ENCODE measurements at places on chromosomes 7 and 10.

GRCh38 chr7:134191876-134192275 lies 64.7 kb downstream of the LRGUK start:
- DNase-seq, result no peak

GRCh38 chr7:117134889-117135552 lies 181.7 kb downstream of the ST7 start:
- DNase-seq, result no peak

- no peak for DNase-seq
Measured at GRCh38 chr10:22518167-22518724, 172.9 kb downstream of the SPAG6 start.

GRCh38 chr7:5692845-5693278 lies 88.6 kb downstream of the RNF216 start:
- DNase-seq, result peak; percentile 29

GRCh38 chr7:29289156-29290021 lies 94.8 kb downstream of the CHN2 start:
- DNase-seq, result no peak

- DNase-seq, result no peak
Measured at GRCh38 chr10:45052700-45053099, 52.0 kb downstream of the ZNF22 start.

GRCh38 chr10:121311812-121312443 lies 286.3 kb downstream of the FGFR2 start:
- no peak for DNase-seq

- DNase-seq, result no peak
Measured at GRCh38 chr7:38021892-38022291, 101.5 kb downstream of the EPDR1 start.

Measured in GM03348 (cell line).